ENCODE measurements at places on chromosomes 4 and X. TPM values are rescaled to one million over a fixed set of nuclear protein-coding genes. Genes with fewer than 3 reads are reported as not detected.

DNA sequence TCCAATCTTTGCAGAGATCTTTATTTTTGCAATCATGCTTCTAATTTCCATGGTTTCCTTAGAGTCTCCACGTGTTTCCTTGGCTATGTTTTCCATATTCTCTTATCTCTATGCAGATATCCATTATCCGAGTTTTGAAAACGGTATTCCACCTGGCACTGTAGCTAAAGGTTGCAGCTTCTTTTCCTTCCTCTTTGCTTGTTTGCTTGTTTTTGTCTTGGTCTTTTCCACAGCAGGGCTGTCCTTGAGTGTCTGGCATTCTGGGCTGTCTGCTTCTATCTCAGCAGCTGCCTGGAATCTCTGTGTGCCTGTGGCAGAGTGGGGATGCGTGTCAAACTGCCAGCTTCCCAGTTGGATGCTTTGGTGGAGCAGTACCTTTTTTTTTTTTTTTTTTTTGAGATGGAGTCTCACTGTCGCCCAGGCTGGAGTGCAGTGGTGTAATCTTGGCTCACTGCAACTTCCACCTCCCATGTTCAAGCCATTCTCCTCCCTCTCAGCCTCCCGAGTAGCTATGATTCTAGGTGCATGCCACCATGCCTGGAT, 46.9 kb downstream of the WFS1 start:
- no peak for DNase-seq

DNA sequence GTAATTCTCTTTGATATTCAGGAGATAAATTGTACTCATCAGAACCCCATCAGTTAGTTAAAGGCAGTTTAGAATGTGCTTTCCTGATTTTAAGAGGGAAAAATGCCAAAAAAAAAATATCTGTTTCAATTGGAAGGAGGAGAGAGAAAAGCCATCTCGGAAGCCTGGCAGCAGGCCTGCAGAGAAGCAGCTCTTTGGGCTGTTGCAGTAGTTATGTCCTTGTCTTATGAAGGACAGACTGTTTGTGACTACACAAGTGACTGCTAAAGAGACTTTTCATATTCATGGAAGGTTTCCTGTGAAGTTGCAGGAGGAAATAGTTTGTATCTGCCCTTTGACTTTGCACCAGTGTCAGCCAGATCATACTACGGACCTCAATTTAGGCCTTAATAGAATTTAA, 88.8 kb downstream of the DCLK2 start:
- no peak for DNase-seq

DNA sequence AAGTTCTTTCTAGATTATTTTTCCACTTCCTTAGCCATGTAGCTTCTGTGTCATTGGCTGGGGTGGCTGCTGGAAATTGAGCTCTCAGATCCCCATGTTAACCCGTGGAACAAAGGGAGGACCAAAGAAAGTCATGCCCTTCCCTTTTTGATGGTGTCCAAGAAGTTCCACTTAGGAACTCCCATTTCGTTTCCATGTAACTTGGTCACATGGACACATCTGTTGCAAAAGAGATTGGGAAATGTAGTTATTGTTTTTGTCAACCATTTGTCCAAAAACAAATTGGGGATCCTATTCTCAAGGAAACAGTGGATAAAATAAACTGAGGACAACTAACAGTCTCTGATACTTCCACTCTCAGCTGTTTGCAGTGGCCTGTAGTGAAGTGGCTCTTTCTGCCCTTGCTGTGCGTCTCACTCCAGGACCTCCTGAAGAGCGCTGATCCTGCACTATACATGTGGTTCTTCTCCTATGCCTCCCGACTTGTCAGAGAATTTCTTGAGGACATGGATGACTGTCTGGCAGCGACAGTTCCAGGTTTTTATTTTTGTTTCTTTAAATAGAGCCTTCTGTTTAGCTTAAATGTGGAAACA, 125.3 kb upstream of the LNX1 start:
- DNase-seq, result no peak

- no peak for DNase-seq
Observed at GRCh38 chr4:53480909-53481308, 103.5 kb downstream of the FIP1L1 start.

GRCh38 chr4:158823461-158823873, 54.6 kb downstream of the FNIP2 start:
- DNase-seq, result peak; percentile 97

- no peak for DNase-seq
Observed at GRCh38 chrX:41082783-41083182, 2.5 kb upstream of the USP9X start.

- DNase-seq, result no peak
Observed at GRCh38 chr4:36010397-36010929, 233.9 kb downstream of the ARAP2 start.

DNA sequence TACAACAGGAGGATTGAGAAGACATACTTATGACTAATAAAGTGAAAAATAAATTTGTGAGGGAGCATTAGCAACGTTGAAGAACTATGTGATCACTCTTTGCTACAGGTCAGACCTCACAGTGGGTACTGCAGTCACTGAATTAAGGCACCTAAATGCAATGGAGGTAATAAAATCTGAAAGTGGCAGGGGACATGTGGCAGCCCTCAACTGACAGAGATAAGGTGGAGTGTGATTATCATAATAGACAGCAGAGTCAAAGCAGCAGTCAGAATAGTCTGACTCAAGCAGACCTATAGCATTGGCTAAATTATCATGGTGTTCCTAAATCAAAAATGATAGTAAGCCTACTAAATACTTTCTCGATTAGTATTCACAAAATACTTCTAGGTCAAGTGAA, 1220.5 kb downstream of the PCDH18 start:
- no peak for DNase-seq

- DNase-seq, result no peak
Observed at GRCh38 chr4:95867919-95868318, 28.0 kb downstream of the PDHA2 start.

Gene PPEF1
- not detected for total RNA-seq

Gene FAM47C
- total RNA-seq, result not detected

Gene FGD1
- total RNA-seq, result 10.2 TPM

Gene GIMD1
- total RNA-seq, result not detected
